ENCODE measurements at places on chromosomes 4 and X.
A peak's percentile ranks its signal among the peaks of the same experiment; 100 is the strongest.

GRCh38 chr4:147354237-147354636 is 126.7 kb upstream of the EDNRA start:
- no peak for DNase-seq

DNA sequence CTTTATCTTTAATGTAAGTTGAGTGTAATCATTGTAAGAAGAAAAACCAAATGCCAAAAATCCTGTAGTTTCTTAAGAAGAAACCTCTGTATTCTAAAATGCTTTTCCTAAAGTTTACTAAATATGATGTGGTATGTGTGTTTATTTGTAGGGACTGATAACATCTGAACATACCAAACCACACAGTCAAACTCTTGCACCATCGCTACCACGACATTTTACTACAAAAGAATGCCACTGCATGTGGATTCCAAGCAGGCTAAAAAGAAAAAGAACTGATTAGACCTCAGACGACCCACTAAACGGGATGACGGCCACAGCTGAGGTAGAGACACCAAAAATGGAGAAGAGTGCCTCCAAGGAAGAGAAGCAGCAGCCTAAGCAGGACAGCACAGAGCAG is 46.1 kb downstream of the LAS1L start:
- DNase-seq = no peak

- no peak for DNase-seq
Observed at GRCh38 chr4:53863736-53864365, 200.6 kb downstream of the CHIC2 start.

- peak; percentile 74 for DNase-seq
Observed at GRCh38 chrX:69158166-69158980, 6.9 kb downstream of the PJA1 start.

GRCh38 chr4:147078875-147079658 is 133.4 kb upstream of the TTC29 start:
- no peak for DNase-seq

- no peak for DNase-seq
Observed at GRCh38 chr4:82594456-82594855, 32.7 kb upstream of the TMEM150C start.

DNA sequence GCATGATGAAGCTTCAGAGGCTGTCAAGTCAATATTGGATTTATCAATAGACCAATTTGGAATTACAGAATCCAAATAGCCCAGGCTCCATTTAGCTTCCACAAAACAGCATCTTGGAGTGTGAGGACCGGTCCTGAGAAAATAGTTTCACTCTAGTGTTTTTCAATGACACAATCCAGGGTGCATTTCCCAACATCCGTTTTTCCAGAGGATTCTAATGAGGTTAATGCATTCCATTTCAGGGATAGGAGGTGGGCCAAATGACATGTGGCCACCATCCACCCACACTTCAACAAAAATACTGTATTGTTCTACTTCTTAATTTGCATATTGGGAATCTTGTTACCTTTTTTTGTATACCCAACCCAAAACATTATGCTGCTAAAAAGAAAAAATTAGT is 229.8 kb upstream of the LDB2 start:
- DNase-seq = no peak

GRCh38 chr4:81549984-81550383 is 78.3 kb upstream of the RASGEF1B start:
- no peak for DNase-seq

- no peak for DNase-seq
Observed at GRCh38 chr4:1572964-1573720, 111.0 kb downstream of the FAM53A start.

DNA sequence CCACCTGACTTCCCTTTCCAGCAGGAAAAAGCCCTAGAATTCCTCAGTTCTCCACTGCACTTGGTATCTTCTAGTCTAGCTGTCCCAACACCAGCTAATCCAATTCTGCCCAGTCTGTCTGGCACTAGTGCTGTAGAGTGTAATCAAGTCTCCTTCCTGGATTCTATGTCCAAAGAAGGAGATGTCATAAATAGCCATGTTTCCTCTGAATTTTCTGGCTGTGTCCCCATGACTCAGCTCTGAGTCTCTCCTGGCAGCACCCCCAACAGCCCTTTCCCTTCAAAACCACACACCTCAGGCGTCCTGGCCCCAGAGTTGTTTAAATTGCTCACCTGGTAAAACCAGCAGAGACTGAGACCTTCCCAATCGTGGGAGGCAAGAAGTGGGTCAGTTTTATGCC is 197.2 kb downstream of the GRXCR1 start:
- no peak for DNase-seq

DNA sequence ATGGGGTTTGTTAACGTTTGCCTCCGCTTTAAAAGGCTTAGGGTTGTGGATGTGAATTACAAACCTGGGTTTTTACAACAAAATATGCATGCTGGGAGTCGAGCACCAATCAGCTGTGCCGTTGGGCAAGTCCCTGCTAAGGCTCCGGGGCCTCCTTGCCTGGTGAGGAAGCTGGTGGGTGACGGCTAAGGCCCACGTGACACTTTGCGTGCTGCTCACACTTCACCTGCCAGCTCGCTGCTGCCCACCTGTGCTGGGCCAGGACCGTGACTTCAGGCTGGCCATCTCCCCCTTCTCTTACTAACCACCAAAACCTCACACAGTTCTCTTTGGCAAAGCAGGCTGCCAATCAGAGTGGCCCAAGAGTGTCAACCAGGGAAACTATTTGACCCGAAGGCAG is 178.3 kb downstream of the AFAP1 start:
- no peak for DNase-seq

GRCh38 chrX:397575-397974 is 10.9 kb upstream of the PPP2R3B start:
- no peak for DNase-seq

GRCh38 chr4:145933134-145933533 is 5.5 kb downstream of the ZNF827 start:
- no peak for DNase-seq

DNA sequence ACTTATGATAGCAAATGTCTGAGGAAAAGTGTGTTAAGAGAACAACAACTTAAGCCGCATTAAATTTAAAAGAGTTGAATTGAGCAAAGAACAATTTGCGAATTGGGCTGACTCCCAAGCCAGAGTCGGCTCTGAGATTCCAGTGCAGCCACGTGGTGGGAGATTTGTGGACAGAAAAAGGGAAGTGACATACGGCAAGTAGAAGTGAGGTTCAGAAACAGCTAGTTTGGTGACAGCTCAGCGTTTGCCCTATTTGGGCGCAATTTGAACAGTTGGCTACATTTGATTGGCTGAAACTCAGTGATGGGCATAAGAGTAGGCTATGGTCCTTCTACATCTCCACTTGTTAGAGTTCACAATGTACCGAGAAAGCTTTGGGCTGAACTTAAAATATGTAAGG is 124.0 kb downstream of the PRKX start:
- peak; percentile 19 for DNase-seq

GRCh38 chrX:69374569-69374968 is 129.6 kb upstream of the NALF2 start:
- no peak for DNase-seq

- no peak for DNase-seq
Observed at GRCh38 chr4:74891037-74891436, 41.9 kb upstream of the PARM1 start.

- no peak for DNase-seq
Observed at GRCh38 chr4:108813261-108813660, 50.4 kb upstream of the ETNPPL start.

DNA sequence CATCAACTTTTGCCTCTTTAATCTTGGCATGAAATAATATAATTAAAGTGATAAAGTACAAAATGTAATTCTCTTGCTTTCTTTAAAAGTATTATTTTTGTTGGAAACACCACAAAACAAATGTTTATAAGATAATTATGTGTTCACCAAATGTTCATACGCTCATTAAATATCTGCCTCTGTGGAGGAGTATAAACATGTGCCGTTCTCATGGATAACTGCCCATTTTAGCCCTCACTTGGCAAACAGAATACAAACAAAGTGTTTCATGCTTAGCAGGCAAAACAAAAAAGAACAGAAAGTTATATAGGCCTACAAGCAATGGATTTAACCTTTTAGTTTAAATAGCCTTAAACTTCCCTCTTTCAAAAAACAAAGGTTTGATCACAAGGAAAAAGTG is 800.5 kb upstream of the DIAPH2 start:
- no peak for DNase-seq

- peak; percentile 21 for DNase-seq
Observed at GRCh38 chr4:109649872-109650271, 53.4 kb downstream of the CASP6 start.

DNA sequence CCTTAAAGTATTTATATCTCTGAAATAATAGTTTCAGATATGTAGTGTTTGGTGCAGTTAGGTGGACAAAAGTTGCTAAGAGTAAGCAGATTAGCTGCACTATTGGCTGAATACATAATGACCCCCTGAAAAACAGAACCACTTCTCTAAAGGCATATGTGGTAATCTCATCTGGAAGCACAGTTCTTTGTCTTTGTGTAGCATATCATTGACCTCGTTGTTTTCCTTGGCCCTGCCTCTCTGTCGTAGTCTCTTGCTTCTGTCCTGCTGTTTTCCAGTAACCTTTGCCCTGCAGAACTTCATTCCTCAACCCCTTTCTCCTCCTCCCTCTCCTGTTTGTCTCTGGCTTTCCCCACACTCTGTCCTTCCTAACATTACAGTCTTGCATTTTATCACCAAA is 41.4 kb downstream of the JADE3 start:
- DNase-seq = peak; percentile 15

- no peak for DNase-seq
Observed at GRCh38 chrX:66833426-66833825, 194.5 kb upstream of the EDA2R start.

DNA sequence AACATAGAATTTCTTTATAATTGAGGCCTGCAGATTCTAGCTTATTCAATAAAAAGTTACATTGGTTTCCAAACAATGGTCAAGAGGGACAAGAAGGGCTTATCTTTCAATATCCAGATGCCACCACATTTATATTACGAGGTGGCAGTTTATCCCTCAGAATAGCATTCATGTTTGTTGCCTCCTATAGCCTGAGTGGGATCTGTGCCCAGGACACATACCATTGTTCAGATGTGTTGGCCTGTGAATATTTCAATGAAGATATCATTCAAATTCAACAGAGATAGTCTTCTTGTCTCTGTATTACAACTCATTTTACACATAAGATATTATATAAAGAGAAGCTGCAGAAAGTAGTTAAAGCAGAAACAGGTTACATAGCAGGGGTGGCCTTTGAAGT is 20.5 kb downstream of the GLRB start:
- DNase-seq = no peak

DNA sequence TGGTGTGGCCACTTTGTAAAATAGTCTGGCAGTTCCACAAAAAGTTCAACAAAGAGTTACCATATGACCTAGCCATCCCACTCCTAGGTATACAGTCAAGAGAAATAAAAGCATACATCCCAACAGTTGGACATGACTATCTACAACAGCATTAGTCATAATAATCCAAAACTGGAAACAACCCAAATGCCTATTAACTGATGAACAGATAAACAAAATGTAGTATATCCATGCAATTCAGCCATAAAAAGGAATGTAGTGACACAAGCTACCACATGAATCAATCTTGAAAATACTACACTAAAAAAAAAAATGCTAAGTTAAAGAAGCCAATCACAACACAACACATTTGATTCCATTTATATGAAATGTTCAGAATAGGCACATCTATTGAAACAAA is 16.1 kb downstream of the MED14 start:
- DNase-seq = no peak

- no peak for DNase-seq
Observed at GRCh38 chr4:164379694-164380093, 374.2 kb upstream of the SMIM31 start.

GRCh38 chrX:63754136-63754859 is 30.7 kb downstream of the ARHGEF9 start:
- peak; percentile 43 for DNase-seq

DNA sequence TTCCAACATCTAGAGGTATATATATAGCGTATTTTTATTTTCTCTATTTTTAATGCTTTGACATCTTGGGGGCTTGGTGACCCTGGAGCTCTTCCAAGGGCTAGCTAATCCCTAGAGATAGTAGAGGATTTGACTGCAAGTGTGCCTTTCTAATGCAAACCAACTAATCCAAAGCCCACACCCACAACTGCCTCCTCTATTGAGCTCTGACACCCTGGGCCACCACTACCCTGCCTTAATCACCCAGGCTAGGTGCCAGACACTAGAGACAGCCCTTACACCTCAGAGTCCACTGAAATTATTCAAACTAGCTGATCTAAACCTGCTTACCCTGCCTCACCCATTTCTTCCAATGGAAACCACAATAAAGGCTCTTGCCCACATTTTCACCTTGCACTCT is 69.6 kb upstream of the ATXN3L start:
- no peak for DNase-seq

DNA sequence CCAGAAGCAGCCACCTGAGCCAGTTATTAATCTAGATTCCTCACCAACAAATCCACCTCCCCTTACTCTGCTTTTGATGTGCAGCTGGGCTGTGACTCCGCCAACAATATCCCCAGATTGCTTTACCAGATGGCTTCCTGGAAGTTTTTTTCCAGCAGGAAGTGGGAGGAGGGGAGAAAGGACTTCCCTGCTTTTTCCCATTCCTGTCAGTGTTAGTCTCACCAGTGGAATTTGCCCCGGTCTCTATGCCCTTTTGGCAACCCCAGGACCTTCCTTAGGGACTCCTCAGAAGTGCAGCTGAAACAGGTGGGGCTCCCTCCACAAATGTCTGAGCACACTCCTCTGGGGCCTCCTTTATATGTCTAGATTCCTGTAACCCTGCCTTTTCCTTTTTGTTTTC is 465.2 kb upstream of the IGFBP7 start:
- no peak for DNase-seq

DNA sequence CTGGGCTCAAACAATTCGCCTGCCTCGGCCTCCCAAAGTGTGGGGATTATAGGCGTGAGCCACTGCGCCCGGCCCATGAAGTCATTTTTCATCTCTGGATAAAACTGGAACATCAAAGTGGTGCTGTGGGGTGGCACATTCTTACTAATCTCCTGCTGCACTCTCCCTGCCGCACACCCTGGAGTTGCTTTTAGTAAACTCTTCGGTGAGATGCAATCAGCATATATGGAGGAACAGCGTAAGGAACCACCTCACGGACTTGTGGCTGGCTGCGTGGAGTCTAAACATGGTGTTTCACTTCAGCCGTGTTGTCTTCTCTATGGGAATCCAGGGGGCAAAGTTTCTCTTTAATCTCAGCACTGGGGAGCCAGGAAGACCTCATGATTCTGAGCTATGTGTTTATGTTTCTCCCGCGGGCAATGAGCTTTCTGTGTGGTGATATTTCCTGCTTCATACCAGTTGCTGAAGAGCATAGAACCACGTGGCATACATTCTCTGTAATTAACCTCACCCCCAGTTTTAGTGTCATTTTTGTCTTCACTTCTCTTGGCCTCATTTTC is 2.1 kb upstream of the RHOH start:
- DNase-seq = no peak

DNA sequence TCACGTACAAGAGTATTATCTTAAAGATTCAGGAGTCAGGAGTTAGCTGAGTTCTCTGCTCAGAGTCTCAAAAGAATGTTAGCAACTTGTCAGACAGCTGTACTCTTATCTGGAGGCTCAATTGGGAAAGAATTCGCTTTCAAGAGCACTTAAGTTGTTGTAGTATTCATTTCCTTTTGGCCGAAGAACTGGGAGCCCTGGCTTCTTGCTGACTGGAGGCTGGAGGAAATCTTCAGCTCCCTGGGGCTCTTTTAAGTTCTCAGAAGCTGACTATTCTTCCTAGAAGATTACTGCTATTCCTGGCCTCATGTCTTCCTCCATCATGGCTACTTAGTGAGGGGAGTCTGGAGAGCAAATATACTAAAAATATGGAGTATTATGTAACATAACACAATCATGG is 587.2 kb downstream of the EPHA5 start:
- no peak for DNase-seq
